Stimulated activated CD4-positive, alpha-beta T cell treated with anti-CD3 and anti-CD28 coated beads, Interleukin-15, amount 100 ng/mL, for 24 hours (primary cell): ENCODE measurements at places on chromosomes 16 and 17.

DNA sequence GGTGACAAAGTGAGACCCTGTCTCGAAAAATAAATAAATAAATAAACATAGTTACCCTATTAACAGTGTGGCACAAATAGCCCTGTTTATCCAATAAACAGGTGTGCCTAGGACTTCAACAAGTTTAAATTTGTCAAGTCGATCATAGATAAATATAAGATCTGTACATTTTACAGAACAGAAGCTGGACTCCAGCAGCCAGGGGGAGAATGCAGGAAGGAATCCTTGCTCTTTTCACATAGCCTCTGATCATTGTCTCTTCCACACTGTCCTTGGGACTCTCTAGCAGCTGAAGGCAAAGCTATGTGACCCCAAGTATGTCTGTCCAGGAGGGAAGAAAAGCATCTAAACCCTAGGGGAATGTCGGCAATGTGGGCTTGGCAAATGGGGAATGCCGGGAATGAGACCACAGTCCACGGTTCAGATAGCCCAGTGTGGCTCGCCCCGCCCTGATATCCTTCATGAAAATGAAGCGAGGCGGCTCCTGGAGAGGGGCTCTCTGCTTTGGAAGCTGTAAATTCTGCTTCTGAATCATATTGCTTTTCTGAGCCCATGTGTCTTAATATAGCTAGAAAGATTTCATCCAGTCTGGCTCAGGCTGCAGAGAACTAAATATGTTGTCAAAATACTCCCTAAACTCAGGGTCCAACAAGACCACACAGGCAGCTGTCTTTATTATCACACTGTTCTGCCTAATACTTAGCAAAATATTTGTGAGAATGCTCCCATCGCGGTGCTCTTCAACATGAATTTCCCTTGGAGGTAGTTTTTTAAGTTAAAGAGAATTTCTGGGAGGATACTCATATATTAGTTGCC lies 24.9 kb upstream of the GRB2 start:
- no peak for DNase-seq

GRCh38 chr17:17419631-17420030 lies 57.2 kb upstream of the MED9 start:
- no peak for DNase-seq

DNA sequence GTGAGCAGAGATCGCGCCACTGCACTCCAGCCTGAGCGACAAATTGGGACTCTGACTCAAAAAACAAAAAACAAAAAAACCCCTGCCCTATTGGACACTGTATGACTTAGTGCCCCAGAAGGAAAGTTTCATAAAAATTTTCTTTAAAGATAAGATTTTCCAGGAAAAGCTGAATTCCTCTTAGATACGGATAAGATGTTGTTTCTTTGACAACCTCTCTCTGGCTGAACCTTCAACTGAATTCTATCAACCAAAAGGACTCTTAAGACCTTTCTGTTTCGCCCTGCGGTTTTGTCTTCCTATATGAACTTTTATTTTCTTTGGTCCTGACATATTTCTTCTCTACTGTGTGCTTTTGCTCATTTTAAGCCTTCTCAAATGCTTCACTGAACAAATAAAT lies 35.8 kb downstream of the CPPED1 start:
- DNase-seq = peak; percentile 11

- peak; percentile 78 for DNase-seq
Measured at GRCh38 chr17:66667491-66668030, 167.4 kb upstream of the CACNG5 start.

DNA sequence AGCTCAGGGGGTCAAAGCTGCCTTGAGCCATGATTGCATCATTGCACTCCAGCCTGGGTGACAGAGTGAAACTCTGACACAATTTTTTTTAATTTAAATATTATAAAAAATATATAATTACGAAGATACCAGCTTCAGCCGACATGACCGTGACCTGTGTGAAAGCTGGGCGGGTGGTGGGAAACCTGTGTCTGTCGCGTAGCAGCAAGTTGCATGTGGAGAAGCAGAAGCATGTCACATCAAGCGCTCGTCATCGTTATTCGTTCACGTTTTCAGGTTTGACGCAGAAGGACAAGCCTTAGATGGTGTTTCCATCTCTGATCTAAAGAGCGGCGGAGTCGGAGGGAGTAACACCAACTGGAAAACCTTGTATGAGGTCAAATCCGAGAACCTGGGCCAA lies 53.7 kb downstream of the RPA1 start:
- no peak for DNase-seq

GRCh38 chr17:76968707-76969597 lies 100.7 kb downstream of the MGAT5B start:
- DNase-seq = peak; percentile 68

DNA sequence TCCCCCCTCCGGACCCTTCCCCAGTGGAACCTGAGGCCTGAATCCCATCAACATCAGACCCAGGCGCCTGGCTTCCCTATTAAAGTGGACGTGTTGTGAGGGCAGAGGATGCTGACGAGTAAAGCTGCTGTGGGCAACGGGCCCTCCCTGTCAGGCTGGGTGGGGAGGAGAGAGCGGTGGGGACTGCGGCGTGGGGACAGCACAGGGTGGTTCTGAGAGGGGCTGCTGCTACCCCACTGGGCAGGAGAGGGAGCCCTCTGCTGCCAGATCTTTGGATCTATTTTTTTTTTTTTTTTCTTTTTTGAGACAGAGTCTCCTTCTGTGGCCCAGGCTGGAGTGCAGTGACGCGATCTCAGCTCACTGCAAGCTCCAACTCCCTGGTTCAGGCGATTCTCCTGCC lies 5.9 kb downstream of the CA5A start:
- no peak for DNase-seq

- no peak for DNase-seq
Measured at GRCh38 chr16:86963600-86964575, 353.3 kb downstream of the C16orf95 start.

DNA sequence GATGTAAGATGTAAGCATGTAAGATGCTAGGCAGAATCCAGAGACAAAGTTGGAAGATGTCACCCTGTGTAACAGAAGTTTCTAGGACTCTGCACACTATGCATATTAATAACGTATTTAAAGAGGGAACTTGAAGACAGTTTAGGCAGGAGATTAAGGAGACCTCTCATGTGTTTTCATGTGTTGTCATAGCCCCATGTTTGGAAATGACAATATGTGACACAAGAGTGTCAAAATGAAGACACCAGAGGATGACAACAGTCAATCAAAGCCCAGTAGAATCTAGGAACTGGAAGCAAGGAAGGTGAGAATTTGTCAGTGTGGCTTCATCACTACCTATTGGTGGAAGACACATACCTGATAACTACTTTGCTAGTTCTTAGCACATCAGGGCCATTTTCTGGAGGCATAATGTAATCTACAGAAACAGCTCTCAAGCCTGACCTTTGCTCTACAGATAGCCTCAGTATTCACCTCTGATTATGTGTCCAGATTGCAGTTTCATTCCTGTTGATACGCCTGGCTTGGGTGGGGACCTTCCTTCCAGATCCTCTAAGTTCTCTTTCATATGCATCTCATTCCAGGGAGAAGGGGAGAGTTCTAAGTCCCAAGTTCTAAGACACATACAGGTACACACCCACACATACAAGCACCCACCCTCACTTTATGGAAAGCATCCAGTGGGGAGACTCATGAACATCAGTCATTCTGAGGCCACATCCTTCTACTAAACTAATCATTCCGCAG lies 26.3 kb downstream of the PMP22 start:
- no peak for DNase-seq

GRCh38 chr17:41631025-41631897 lies 6.9 kb upstream of the KRT17 start:
- no peak for DNase-seq

DNA sequence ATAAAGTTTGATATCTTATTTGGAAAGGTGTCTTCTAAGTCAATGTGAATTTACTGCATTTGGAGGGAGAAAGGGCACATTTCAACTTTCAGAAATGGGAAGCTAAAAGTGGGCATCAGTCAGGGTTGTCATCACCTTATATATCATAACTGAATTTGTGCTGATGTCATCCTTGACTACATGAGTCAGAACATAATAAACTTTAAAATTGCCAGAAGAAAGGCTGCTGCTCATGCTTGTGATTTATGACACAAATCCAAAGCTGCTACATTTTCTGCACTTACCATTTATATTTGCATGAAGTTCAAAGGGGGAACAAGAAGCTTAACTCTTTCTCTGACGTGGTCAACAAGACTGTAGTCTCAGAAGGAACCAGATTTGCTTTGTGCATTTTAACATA lies 196.6 kb downstream of the UTP18 start:
- no peak for DNase-seq

DNA sequence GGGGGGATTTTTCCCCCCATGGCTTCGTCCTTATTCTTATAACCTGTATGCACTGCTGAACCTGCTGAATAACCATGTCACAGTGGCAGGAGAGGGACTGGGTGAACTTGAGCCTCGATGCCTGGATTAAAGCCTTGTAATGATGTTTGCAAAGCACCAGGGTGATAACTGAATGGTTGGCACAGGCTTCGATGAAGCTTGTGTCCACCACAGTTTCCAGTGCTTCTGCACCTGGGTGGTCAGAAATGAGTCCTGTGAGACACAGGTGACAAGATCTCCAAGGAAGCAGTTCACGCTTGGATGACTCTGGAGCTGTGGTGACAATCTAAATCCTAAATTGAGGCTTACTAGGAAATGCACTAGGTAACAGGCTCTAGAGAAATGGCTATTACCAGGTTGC lies 729.3 kb downstream of the MAF start:
- no peak for DNase-seq

DNA sequence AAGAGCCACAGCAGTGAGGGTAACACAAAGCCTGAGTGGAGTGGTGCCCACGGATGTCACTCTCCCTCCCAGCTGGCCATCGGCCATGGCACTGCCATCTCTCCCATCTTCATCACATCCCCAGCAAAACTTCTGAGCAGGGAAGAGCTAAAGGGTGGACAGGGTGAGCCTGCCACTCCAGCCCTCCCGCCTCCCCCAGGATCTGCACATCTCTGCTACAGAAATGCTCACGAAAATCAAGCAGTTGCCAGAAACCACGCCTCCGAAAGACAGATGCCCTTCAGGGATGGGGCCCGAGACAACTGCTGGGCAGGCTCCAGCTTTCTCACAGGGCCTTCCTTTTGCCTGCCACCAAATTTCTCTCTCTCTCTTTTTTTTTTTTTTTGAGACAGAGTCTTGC lies 3.6 kb downstream of the GRIN2C start:
- DNase-seq = no peak

GRCh38 chr17:67578142-67578457 lies 139.6 kb upstream of the NOL11 start:
- DNase-seq = no peak

- DNase-seq = no peak
Measured at GRCh38 chr16:30470170-30470512, 2.4 kb upstream of the ITGAL start.

DNA sequence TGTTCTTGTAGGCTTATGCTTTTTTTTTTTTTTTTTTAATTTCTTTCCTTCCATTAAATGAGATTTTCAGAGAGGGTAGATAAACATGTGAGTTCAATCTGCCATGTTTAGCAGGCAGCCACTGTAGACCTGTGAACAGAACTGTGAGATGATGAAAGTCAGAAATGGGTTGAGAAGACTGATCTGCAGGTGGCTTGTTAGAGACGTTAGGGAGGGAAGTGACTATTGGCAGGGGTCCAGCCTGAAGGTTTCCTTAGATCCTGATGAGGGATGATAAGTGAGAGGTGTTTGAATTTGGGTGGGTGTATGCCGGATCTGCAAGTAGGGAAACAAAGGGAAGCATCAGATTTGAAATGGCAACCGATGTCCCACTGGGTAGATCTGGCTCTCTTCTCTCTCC lies 157.8 kb downstream of the HS3ST3B1 start:
- no peak for DNase-seq

DNA sequence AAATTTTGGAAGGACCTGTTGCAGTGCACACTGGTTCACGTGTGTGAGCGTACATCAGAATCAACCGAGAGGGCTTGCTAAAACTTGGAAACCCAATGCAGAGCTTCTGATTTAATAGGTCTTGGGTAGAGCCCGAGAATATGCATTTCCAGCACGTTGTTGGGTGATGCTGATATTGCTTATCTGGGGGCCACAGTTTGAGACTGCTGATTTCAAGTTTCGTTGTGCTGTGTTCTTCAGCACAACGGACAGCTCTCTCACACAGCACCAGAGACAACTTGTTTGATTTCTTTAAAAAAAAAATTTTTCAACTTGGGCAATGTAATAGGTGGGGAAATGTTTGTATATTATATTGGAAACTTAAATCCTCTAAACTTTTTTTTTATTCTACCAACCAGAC lies 9.4 kb downstream of the OR4D2 start:
- DNase-seq = no peak

DNA sequence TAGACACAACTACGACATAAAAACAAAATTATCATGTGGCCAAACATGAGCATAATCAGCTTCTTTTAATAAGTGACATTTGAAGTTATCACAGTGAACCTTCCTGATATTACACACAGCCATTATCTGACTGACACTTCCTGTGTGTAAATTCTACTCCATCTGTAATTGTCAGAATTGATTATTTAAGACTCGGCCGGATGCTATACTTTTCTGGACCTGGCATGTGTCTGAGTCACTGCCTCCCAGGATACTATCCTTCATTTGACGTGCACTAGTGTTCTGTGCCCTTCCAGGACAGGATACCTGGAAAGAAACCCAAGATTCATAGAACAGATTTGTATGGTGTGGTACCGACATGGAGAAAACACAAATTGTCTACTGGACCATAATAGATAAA lies 242.0 kb downstream of the HS3ST3A1 start:
- DNase-seq = no peak

DNA sequence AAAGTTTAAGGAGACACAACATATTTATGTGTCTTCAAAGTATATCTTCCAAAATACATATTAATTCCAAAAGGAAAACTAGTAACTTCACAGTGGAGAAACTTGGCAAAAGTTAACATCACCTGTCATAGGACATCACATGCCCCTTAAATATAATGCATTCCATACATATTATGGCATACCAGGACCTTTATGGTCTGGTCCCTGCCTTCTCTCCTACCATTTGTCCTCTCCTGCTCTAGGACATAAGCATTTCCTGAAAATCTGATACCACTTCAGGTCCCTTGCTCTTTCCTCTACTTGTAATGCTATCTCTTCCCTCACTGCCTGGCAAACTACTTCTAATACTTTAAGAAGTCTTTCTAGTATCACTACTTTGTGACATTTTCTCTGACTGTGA lies 168.1 kb upstream of the RBL2 start:
- no peak for DNase-seq

- DNase-seq = no peak
Measured at GRCh38 chr17:21295036-21295952, 10.8 kb downstream of the MAP2K3 start.
